ENCODE measurements at places on chromosomes 16 and 17. TPM values are rescaled to one million over a fixed set of nuclear protein-coding genes. Genes with fewer than 3 reads are reported as not detected.
A peak's percentile ranks its signal among the peaks of the same experiment; 100 is the strongest.

GRCh38 chr17:79562192-79562930 lies 48.5 kb downstream of the RBFOX3 start:
- DNase-seq = no peak

Gene EEF2K
- polyA plus RNA-seq = 14.3 TPM

Gene PLD6
- polyA plus RNA-seq = 4.3 TPM

DNA sequence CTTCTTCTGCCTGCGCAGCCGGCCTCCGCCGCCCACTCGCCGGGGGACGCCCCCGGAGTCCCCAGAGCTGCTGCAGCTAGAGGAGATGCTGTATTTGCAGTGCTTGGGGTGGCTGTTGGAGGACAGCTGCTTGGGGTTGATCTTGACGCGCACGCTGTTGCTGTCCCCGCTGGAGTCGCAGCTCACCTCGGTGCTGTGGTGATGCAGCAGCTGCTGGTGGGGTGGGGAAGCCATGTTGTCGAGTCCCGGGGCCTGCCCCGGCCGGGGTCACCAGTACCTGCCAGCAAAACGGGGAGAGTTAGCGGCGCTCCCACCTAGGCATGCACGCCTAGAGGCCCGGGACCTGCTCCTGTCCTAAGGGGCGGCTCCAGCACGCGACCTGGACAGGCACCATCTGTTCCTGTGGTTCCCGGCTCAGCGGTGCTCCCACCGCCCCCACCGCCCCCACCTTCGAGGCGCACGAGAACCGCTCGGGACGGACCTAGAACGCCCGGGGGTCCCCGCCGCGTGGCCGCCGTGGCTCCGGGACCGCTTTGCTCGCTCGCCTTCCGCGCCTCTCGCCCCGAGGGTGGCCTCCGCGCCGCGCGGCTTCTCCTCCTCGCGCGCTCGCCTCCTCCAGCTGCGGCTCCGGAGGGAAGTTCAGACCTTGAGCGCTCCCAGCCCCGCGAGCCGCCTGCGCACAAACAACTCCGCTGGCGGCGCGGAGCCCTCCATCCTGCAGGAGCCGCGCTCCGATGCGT lies 863 bp downstream of the ADCY9 start:
- DNase-seq = peak; percentile 50

DNA sequence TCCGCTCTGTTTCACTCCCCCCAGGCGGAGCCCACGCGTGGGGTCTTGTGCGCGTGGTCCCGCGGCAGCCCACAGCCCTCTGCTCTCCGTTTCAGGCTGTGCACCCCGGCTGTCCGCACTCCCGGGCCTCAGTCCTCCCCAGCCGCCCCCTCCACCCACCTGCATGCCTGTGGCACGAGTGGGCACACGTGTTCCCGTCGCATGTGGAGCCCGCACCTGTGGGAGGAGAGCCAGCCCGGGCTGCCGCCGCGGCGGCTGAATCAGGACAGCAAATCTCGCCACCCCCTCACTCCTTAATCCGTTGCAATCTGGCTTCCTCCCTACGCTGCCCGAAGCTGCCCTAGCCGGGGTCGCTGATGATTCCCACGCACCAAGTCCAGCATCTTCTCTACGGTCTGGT lies 69.9 kb upstream of the GRIN2A start:
- DNase-seq = no peak

Gene SULT1A2
- polyA plus RNA-seq = 1.5 TPM

GRCh38 chr16:89170346-89171215 lies 967 bp upstream of the CDH15 start:
- no peak for DNase-seq

- no peak for DNase-seq
Measured at GRCh38 chr16:68264128-68265077, at the start of gene SLC7A6. SLC7A6 (plus strand) TSS chr16:68264526; CDS start chr16:68274727, 10,201 bp downstream.
